ENCODE measurements at places on chromosomes 5 and 9. TPM values are rescaled to one million over a fixed set of nuclear protein-coding genes. Genes with fewer than 3 reads are reported as not detected.

Gene MSX2
- total RNA-seq: 1.1 TPM

Gene CDC20B
- total RNA-seq: not detected

Gene SH2D3C
- 4.7 TPM for total RNA-seq

Gene TAF11L5
- not detected for total RNA-seq

Gene DDX4
- not detected for total RNA-seq

Gene MLANA
- not detected for total RNA-seq

Gene YTHDC2
- 21.9 TPM for total RNA-seq

Gene EGFL7
- total RNA-seq: 43.4 TPM

GRCh38 chr9:38215465-38215864, 146.4 kb upstream of the SHB start:
- DNase-seq: no peak

DNA sequence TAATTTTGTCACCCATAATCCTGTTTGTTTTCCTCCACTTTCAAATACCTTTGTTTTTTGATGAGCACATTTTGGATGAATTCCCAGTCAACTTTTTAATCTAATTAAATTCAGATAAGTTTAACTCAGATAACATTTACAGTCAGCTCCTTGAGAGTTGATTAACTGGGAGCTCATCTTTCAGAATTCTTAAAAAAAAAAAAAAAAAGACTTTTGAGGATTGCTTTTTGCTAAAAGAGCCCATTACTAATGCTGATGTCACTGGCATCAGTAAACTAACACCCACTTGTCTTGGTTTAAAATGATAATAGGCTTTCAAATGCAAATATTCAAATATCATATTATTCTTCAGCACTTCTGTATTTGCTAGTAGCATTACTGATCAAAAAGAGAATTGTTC, 47.1 kb upstream of the NFIB start:
- no peak for DNase-seq

GRCh38 chr9:99954819-99955218, 48.4 kb downstream of the STX17 start:
- DNase-seq: no peak

- no peak for DNase-seq
These were observed 18.4 kb downstream of the ADAMTS16 start for GRCh38 chr5:5158472-5158895.

DNA sequence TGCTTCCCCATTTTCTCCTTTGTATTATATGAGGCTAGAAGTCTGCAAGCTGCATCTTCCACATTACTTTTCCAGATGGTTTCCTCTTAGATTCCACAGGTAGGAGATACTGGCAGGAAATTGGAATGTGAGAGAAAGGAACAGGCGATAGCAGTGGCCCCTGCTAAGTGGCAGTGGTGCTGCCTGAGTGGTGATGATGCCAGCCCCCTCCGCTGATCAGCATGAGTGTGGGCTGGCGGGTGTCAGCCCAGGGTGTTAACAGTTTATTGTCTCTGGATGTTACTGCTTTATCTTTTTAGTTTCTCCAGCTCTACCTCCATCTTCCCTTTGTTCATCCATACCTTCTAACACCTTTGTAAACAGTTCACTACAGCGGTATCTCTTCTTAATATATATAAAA, 13.2 kb downstream of the PDE8B start:
- no peak for DNase-seq

- DNase-seq: no peak
These were observed 16.2 kb downstream of the PBX3 start for GRCh38 chr9:125763394-125763801.

- no peak for DNase-seq
These were observed 90.7 kb downstream of the STK10 start for GRCh38 chr5:172097356-172097755.

GRCh38 chr9:137357166-137357565, 55.1 kb upstream of the NRARP start:
- DNase-seq: no peak

DNA sequence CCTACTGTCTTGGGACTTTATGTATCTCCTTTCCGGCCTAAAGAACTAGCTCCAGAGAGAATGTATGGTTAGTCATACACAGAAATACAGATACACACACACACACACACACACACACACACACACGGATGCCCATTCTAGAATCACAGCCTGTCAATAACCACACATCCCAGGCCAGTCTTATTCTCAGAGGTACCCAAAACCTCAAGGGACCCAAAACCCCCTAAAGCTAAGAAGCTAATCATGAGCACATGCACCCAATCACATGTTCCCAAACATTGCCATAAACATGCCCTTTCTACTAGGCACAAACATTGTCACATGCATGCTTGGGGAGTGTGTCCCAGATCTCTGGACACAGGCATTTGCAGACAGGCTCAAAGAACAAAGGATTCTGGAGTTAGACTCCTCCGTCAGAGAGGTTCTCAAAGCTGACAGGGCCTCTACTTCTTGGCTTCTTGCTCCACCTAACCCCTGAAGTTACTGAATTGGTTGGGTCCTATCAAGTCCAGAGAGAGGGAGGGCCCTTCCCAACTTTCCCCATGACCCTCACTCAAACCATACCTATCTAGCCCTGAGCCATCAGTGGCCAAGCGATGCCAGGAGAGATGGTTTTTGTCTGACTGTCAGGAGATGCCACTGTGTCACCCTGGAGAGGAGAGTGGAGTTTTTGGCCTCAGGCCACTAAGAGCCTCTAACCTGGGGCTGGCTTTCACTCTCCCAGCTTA, 78.7 kb downstream of the NRG2 start:
- no peak for DNase-seq

DNA sequence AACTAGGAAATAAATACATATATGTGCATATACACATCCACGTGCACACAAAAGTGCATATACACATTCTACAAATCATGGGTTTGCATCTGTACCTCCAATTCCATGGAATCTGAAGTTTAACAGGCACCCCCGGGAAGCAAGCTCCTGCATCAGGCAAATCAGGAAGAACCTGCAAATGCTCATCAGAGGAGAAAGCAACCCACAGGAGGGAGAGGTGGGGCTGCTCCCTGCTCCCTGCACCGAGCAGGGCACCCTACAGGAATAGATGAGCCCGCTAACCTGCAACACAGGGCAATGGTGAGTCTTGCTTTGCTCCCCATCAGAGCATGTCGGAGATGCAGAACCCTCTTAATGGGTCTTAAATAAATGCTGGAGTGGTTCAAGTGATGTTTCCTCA, 151.3 kb downstream of the DAB2IP start:
- DNase-seq: no peak

GRCh38 chr5:153624451-153624765, 133.9 kb downstream of the GRIA1 start:
- DNase-seq: no peak

DNA sequence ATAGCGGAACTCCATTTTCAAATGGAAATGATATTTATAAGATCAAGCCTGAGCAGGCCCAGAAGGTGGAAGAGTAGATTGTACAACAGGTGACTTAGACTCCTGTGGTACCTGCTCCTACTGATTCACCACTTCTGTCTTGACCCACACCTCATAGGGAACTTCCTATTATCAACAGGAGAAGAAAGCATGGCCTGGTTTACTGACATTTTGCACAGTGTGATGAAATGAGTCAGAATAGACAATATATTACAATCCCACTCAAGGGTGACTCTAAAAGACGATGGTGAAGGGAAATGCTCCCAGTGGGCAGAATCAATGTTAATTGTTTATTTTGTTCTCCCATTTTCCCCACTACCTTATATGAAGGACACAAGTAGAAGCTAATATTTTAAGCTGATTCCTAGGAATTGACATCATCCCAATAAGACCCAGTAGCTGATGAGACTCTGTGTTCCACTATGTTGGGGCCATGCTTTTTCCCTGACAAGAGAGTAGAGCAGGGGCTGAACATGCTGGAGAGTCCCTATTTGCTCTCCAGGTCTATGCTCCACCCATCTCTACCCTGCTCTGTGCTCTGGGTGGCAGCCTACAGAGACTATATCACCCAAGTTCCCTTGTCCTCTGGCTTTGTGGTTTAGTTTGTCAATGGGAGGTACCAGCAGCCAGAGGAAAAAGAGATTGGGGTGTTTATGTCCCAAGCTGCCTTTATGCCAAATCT, 163.4 kb upstream of the FSTL4 start:
- DNase-seq: no peak

DNA sequence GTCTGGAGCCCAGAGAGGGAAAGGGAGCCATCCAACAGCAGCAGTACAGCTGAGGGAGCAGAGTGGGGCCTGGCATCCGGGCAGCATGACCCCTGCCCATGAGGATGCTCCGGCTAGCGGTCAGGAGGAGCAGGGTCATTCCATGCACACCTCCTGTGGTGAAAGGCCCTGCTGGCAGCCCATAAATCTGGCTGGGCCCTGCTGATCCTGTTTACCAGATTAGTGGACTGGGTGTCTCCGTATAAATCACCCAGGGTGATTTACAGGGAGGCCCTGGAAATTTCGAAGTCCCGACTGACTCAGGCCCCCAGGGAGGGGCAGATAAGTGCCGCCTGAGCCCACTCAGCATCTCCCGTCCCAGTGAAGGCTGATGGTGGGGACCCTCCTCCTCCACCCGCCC, 117.6 kb upstream of the HAND1 start:
- no peak for DNase-seq

GRCh38 chr5:59293700-59294099, 599.8 kb downstream of the PDE4D start:
- DNase-seq: no peak

Measured in sigmoid colon (tissue), 7 donors.